Activated T-helper 1 cell treated with anti-CD3 and anti-CD28 coated beads, Interleukin-12 subunit alpha, Interleukin-12 subunit beta, Interleukin-2, Interleukin-4 antibody, amounts not matched to agents 30 ng/mL and 10 ng/mL and 1 ng/mL, durations not matched to agents 14 hours and 24 hours and 36 hours (primary cell): ENCODE measurements at places on chromosomes 7 and 10.

GRCh38 chr10:86451604-86451960 lies 70.0 kb downstream of the WAPL start:
- DNase-seq, result no peak

DNA sequence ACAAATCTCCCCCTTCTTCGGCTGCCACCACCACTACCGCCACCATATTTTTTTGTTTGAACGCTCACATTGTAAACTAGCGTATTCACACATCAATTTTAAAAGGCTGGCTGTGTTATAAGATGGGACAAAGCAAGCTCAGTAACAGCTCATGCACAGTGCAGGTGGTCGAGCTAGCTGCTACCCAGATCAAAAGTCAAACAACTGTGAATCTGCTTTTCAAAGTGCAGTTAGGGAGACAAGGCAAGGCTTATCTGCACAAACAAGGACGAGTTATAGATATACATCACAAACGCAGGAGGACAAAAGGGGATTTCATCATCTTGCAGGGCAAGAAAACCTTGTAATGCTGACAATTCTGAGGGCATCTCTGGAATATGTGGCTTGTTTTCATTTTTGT lies 231.6 kb downstream of the VTI1A start:
- no peak for DNase-seq

DNA sequence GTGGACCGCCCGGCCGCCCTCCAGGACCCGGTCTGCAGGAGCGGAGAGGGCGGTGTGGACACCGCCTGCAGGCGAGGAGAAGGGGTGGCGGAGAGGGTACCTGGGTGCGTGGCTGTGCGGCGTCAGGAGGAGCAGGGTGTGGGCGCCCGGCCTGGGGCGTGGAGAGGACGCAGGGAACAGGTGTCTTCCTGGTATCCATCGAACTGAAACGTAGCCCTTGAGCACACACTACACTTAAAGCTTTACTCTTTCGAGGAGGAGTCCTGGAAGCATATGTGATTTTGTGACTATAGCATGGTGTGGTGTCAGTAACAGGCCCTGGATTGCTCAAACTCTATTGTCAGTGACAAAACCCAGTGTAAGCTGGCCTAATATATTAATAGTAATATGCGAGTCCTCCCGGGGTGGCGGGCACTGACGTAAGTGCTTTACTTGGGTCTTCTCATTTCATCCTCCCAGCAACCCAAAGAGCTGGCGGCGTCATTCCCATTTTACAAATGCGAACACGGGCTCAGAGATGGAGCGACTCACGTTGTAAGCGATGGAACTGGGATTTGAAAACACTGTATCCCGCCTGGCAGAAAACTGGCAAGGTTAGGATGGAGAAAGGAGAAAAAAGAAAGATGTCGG lies 508 bp upstream of the TECPR1 start:
- DNase-seq, result no peak

GRCh38 chr7:138417764-138418163 lies 42.3 kb upstream of the TRIM24 start:
- DNase-seq, result no peak

DNA sequence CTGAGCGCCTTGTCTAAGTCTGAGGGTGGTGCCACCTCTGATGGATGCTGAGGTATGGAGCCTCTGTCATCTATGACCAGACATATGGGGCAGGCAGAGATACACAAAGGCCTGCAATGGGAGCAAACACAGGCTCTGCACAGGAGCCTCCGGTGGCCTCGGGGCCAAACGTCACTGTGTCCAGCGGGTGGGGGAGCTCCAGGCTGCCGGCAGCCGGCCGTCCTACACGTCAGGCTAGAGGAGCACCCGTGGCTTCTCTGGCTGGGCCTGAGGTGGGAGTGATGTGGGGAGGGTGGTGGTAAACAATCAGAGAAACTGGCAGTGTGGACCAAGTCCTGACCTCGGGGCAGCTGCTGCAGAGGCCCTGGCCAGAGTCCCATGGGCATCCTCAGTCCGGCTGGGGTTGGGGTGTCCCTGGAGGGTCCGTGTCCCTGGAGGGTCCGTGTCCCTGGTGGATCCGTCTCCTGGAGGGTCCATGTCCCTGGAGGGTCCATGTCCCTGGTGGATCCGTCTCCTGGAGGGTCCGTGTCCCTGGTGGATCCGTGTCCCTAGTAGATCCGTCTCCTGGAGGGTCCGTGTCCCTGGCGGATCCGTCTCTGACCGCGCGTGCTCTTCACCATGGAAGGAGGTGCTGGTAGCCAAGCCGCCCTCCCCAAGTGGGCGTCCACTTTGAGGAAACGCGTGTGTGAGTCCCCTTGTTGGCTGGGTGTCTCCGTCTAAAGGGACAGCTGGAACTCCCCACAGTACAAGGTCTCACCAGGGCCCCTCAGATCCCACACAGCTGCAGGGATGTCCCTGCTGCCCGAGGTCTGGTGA lies 24.2 kb upstream of the FAM20C start:
- DNase-seq, result no peak

GRCh38 chr10:96683710-96684109 lies 36.6 kb downstream of the PIK3AP1 start:
- no peak for DNase-seq

- no peak for DNase-seq
Observed at GRCh38 chr7:158802535-158803366, 26.6 kb downstream of the ESYT2 start.

- no peak for DNase-seq
Observed at GRCh38 chr7:157543791-157544190, 207.0 kb downstream of the DNAJB6 start.

DNA sequence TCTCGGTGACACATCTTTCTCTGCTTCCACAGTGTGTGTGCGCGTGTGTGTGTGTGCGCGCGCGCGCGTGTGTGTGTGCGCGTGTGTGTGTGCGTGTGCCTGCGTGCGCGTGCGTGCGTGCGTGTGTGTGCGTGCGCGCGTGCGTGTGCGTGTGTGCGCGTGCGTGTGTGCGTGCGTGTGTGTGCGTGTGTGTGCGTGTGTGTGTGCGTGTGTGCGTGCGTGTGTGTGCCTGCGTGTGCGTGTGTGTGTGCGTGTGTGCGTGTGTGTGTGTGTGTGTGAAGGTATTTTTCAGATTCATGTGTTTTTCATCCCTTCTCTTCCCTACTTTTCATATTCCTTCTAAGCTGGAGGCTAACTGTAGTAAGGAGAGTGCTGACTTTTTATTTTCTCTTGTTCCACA lies 148.4 kb downstream of the CREB5 start:
- no peak for DNase-seq

- DNase-seq, result no peak
Observed at GRCh38 chr10:59374916-59375315, 12.6 kb upstream of the FAM13C start.

GRCh38 chr7:34260279-34260678 lies 354.9 kb downstream of the BMPER start:
- DNase-seq, result no peak

DNA sequence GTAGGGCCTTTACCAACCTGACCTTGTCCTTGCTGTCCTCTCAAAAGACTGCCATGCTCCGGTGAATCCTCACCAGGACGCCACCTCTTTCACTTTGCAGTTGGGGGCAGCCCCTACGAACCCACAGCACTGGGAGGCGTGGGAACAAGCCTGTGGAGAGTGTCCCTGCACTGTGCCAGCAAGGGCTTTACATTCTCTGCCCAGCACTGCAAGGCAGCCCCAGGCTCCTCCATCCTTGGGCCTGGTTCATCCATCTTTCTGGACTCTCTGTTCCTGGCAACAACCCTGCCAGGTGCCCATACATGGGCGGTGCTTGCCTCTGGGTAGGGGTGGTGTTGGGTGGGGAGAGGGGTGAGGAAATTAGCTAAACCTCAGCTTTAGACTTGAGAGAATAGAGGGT lies 1.4 kb downstream of the CHAT start:
- DNase-seq, result no peak

DNA sequence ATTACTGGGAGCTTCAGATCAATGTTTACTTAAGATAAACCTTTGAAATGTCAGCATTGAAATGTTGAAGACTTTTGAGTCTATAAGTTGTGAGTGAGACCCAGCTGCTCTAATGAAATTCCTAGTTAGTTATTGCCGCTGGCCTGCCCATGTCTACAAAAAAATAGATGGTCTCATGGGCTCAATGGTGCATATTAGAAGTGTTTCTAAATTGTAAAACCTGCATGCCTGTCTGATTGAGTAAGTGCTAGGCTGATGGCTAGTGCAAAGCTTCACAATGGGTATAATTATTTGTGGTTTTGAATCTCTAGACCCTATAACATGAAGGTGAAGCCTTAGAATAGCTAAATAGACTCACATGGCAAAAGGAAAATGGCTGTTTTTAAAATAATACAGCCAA lies 234.5 kb downstream of the SORCS3 start:
- no peak for DNase-seq

GRCh38 chr7:101121991-101122932 lies 4.6 kb upstream of the SERPINE1 start:
- DNase-seq, result no peak

GRCh38 chr7:51316666-51317581 lies at the start of gene COBL:
TSS of gene COBL (minus strand) at chr7:51316809. CDS start at chr7:51316633, 176 bp downstream.
- no peak for DNase-seq

DNA sequence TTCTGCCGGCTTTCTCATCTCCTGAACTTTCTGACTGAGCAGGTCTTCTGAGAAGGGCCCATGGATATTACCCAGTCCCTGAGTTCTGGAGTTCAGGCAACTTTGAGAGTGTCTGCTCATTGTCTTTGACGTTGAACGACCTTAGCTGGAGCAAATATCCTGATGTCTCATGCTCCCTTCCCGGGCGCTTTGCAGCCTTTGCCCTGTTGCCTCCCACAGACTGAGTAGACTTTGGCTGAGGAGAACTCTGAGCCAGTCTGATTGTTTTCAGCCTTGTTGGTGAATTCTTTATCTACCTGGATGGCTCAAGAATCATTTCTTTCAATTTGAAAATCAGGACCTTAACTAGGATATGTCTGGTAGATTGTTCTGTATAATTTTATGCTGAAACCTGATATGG lies 353.7 kb downstream of the GLRX3 start:
- no peak for DNase-seq

- no peak for DNase-seq
Observed at GRCh38 chr7:55435466-55435865, 70.3 kb downstream of the LANCL2 start.

DNA sequence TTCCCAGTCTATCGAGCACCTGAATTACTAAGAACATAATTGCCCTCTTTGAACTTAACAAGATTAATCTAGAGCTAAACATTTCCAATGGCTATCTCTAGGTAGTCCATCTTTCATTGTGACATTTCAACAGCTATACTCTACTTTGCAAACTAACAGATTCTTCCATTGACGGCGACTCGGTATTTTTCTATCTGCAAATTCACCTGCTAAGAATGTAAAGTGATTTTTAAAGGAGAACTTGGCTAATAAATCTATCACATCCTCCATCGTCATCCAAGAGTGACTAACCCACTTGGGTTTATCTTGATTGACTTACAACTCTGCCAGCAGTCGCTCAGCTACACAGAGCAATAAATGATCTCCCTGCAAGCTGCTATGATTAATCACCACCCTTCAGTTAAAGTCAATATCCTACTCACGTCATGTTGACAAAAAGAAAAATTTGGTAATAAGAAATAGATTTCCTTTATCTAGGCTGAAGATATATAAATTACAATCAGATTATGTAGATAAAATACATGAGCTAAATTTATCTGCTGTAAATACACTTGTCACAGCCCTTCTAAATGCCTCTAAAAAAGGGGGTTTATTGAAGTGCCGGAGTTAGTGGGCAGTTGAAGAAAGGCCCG lies 99.5 kb downstream of the SFMBT2 start:
- DNase-seq, result no peak

DNA sequence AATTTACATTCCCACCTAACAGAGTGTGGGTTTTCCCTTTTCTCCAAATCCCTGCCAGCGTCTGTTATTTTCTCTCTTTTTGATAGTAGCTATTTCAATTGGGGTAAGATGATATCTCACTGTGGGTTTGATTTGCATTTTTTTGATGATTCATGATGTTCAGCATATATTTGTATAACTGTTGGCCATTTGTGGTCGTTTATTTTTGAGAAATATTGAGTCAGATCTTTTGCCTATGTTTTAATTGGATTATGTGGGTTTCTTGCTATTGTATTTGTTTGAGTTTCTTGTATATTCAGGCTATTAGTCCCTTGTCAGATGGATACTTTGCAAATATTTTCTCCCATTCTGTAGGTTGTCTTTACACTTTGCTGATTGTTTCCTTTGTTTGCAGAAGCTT lies 193.8 kb downstream of the ABCA13 start:
- no peak for DNase-seq
